NCI-H446 treated with DMSO at 0.1 percent for 48 hours (cell line): ENCODE measurements at places on chromosomes 5 and 9.

- no peak for DNase-seq
Observed at GRCh38 chr9:134560654-134561053, 80.9 kb upstream of the COL5A1 start.

DNA sequence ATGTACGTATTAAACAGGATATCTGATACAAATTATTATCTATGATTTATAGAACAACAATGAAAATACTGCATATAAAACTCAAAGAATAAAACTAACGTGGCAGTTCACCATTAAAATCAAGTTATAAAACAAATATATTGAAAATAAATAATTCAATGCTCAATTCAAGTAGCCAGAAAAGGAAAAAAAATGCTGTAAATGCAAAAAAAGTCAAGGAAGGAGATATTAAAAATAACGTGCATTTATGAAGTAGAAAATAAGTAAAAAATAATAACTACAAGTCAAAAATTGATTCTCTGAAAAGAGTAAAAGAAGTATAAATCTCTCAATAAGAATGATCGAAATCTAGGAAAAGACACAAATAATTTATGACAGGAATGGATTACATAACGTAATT lies 460.5 kb upstream of the CD180 start:
- DNase-seq = no peak

DNA sequence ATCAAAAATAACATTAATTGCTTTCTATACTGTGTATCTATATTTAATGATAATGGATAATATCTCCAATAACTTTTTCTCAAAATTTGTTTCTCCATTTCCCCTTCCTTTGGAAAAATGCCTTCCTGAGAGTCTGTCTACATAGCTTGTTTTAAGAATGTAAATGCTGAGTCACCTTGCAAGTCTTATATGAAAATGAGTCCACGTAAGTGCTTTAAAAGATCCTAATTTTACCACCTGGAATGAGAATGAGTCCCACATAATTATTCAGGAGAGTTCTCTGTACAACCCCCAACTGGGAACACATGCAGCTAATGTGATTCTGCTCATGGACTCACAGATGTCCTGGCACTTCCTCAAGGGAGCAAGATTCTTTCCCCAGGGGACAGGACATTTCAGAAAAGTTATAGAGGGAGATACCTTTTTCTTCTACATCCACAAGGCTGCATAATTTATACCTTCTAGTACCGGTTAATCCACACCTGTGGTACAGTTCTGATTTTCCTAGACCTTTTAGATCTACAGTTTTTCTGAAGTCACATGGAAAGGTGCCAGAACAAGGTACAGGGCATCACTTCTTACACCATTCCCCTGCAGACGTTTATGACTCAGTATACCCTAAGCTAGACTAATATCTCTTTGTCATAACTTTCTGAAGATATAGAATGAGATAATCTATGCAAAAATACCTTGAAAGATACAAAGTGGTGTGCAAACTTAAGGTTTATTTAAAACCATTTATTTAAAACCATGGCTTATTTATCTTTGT lies 314.1 kb downstream of the CETN3 start:
- no peak for DNase-seq

DNA sequence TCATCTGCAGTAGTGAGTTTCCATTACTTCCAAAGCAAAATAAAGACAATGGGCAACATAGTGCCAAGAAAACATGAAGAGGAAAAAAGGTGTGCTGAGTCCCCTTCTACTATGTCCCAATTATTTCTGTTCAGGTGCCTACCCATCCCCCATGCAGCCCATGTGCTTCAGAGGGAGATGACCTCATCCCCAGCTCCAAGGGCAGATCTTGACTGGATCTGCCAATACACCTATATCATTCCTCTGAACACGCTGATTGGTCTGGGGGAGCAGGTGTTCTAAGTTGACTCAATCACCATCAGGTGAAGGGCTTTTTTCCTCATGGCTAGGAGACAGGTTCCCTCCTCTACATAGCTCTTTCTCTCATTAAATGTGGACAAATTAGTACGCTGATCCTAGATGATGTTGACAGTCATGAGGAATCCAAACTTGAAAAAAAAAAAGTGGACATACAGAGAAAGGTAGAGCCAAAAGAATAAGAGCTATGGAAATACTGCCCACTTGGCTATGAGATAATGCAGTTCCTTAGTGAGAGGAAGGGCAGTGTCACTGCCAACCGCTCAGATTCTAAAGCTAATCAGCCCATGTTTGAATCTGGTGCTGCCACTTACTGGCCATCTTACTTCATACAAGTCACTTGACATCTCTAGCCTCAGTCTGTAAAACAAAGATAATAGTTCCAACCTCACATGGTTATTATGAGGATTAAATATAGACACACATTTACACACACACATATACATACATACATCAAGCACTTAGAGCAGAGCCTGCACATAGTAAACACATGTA lies 23.1 kb downstream of the PRELID2 start:
- peak; percentile 54 for DNase-seq

DNA sequence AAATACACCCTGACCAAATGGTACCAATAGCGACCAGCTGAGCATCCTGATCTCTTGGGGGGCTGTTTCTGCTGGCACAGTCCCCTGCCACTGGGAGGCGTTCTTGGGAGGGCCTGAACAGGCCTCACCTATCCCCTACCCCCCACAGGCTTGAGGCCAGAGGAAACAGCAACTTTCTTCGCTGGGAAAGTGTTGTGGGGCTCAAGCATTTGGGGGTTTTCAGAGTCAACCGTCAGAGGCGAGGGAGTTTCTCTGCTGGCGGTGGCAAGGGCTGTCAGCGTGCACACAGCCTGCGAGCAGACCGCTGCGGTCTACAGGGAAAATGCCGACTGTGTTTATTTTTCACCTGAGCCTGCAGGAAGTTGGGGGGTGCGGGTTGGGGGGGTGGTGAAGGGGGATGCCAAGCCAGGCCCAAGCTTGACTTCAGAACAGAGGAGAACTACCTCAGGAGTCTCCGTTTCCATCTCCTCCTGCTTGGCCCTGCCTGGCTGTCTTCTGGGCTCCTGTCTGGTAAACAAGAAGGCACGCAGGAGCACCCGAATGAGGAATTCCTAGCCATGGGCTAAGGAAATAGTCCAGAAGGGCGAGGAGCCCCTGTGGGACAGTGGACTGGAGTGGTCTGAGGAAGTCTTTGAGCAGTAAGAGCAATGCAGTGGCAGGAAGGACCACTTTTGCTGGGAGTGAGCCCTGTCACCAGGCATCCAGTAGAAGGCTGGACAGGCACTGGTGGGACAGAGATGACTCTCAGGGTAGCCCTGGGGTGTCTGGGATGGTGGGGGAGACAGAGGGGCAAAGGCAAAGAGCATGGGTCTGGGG lies 18.1 kb downstream of the TCF7 start:
- DNase-seq = no peak

DNA sequence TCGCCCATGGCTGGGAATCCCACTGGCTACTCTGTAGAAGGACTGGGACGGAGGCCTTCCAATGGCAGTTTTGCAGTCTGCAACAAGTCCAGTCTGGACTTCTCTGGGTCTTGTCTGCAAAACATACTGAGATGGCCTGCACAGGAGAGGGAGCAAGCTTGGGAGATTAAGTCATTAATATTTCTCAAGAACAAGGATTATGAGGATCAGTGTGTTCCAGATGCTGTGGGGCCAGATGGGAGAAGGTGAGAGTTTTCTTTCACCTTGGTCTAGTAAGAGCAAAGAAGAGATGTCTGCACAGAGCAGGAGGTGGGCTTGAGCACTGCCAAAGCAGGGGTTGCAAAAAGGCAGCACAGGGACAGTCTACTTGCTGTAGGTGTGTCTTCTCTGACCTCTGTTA lies at the start of gene PDE6A:
Gene PDE6A (minus strand): TSS at position 128 of the 400 bp plus-strand sequence. CDS start 120 bp downstream, at position 8.
- no peak for DNase-seq
